GM03348 (cell line): ENCODE measurements at places on chromosomes 5 and 9.
A peak's percentile ranks its signal among the peaks of the same experiment; 100 is the strongest.

DNA sequence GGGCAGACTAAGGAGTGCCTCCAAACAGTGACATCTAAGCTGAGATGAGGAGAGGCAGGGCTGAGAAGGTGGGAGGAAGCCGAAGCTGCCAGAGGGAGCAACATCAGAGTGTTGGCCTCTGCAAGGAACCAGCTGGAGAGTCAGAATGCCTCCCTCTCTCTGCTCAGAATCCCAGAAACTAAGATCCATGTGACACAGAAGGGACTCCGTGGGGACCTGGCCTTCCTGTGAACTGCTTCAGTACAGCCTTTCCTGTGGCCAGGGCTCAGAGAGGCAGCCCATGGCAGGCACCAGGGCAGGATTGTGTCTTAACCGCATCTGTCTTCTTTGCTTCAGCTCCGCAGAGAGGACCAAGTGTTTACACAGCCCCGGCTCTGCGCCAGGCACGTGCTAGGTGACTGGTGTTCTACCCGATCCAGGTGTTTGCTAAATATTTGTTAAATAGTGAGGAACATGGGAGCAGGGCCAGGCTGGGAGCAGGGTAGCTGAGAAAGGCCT lies 33.5 kb downstream of the KCNMB1 start:
- DNase-seq, result no peak

DNA sequence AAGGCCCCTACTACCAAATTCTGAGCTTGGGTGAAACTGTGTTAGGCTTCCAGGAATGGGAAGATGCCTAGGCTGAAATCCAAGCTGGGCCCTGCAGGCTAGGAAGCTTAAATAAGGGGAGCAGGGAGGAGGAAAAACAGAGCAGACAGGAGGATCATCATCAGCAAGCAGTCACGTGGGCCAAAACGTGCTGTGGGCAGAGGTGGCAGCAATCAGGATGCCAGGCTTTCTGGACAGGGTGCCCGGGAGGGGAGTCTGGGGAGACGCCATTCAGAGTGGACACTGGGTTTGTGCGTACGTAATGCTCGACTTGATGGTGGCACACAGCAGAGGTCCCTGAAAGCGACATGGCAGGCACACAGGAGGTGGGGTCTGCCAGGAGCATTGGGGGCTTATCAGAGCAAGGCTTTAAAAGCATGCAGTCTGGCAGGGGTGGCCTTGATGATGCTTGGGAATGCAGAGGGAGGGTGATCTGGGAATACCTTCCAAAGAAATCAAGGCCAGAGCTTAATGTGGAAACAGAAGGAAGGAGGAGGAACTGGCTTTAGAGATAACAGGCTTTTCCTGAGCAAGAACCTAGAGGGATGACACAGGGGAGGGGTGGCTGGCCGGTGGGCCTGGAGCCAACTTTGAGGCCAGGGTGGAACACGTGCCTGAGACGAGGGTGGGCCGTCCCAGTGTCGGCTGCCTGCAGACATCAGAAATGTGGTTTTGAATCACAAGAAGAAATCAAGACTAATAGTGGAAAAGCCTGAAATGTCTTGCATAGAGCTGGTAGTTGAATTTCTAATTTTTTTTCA lies 212.5 kb downstream of the GADD45G start:
- DNase-seq, result no peak

DNA sequence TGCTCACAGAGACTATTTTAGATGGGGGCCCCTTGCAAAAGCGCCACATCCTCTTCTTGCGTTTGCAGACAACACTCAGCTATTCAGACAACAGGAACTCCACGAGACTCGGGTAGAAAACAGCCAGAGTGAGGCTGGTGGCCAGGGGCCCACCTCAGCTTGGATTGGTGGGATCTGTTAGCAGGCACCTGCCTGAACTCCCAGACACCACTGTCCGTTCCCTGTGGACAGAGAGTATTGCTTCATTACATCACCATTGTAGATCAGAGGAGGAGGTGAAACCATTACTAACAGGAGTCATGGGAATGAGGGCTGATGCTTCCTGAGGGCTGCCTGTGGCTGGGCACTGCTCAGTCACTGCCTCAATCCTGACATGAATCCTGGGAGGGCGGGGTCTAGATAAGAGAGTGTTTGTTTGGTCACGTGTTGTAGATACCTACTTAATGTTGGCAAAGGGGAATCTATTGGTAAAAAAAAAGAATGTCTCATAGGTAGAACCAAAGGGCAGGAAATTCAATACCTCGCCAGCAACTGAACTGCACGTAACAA lies 4.4 kb upstream of the RAPGEF1 start:
- DNase-seq, result no peak

GRCh38 chr5:150506571-150507473 lies 1.1 kb upstream of the NDST1 start:
- DNase-seq, result no peak

DNA sequence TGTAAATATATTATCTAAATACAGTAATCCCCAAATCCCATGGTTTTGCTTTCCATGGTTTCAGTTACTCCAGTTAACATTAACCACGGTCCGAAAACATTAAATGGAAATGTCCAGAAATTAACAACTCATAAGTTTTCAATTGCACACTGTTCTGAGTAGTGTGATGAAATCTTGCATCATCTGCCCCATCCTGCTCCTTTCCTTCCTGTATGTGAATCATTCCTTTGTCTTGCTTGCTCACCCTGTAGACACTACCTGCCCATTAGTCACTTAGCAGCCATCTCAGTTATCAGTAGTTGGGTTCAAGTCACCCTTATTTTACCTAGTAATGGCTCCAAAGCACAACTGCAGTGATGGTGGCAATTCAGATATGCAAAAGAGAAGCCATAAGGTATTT lies 1568.5 kb upstream of the WWC1 start:
- no peak for DNase-seq

DNA sequence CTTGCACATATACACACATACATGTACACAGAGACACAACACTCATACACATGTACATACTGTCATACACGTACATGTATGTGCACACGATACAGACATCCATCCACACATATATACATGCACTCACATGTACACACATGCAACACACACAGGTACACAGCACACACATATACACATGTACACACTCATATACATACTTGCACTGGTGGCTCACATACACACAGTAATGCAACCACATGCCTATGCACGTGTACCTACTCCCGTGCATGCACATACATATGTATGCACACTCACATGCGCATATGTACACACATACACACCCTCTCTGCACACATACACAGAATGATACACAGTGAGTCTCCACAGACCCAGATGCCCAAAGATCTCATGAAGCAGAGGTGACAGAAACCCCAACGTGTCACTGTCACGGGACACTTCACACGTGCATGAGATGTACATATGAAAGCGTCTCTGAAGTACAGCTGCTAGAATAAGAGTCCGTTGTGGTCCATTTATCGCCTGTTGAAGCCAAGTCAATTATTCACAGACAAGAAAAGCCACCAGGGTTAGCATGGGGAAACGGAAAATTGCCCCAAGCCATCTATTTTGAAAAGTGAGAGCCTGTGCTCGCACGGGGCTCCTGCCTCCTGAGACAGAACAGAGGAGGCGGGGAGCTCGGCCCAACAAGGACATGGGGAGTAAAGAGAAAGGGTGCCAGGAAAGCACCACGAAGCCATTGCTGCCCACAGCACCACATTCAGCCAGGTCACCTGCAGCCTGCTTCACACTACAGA lies 24.9 kb downstream of the LPCAT1 start:
- DNase-seq, result no peak

- DNase-seq, result peak; percentile 80
Measured at GRCh38 chr5:99032234-99033013, 103.6 kb upstream of the CHD1 start.

- DNase-seq, result no peak
Measured at GRCh38 chr5:11334404-11334803, 569.8 kb downstream of the CTNND2 start.

DNA sequence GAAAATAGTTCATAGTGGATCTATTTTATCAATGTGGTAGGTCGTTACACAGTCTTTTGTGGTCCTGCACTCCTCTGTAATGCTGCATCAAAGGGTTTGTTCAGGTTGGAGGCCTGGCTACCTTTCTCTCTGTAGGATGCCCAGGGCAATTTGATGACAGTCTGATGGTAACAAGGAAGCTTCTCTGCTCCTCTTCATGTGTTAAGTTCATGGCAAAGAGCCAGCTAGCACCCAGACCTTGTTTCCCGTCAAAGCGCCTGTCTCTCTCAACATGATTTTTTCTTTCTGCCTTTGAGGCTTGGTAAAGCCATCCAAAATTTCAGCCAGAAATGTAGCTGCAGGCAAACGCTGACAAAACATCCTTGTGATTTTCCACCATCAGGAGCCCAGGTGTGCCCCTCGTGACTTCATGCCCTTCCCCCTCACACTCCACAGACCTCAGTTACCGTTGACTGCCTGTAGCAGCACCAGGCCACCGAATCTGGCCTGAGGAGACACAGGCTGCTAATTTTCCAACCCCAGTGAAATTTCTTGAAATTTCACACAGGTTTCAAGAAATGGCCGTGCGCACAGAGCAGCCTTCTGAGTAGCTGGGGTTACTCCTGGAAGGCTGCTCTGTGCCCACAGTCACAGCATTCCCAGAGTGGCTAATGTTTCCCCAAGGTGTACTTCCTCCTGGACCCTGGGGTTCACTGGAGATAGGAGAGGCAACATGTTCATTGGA lies 292.7 kb downstream of the CWC27 start:
- no peak for DNase-seq

DNA sequence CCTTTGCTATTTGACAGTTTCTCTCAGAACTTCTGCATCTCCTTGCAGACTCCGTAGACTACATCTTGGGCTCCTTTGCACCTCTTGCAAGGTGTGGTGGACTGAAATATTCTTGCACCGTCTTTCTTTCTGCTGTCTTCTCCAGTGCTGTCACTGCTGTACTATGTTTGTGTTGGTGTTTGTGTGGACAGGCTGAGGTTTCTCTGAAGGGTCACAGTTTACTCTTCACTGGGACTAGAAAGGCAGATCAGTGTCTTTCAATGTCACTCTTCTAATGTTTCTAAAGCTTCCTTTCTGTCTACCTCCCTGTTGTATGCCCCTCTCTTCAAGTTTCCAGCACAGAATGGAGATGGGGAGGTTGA lies 410.0 kb upstream of the CD180 start:
- DNase-seq, result no peak

DNA sequence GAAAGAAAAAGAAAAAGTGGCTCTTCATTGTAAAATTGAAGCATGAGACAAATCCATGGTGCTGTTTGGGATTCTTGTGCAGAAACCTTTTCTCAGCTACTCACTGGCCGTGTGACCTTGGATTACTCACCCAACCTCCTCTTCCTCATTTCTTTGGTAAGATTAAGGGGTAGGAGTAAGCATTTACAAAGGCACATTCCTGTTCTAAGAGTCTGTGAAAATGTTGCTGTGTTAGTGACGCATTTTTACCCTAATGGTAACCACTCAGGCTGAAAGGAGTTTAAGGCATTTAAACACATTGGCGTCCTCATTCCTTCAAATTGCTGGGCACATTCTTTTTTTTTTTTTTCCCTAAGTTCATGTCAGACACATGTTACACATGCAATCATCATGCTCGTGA lies 4.3 kb downstream of the RAI14 start:
- peak; percentile 73 for DNase-seq

- DNase-seq, result peak; percentile 31
Measured at GRCh38 chr9:88889386-88889785, 101.9 kb upstream of the S1PR3 start.

GRCh38 chr5:40436535-40437237 lies 243.0 kb upstream of the PTGER4 start:
- DNase-seq, result no peak

DNA sequence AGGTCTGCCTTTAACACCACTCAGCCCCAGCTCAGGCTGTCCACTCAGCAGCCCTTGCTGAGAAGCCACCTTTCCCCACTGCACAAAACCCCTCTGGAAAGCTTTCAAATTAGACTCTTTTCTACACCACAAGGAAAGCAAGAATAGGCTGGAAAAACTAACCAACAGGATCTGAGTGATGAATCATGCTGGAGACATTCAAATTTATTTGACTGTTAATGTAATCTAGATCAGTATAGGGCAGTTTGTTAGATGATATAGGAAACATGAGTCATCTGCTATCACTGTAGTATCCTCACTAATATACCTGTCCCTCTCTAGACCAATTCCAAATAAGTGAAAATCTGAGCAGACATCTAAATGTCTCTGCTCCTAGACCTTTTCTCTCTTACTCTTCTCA lies 127.8 kb upstream of the PAM start:
- DNase-seq, result peak; percentile 36

DNA sequence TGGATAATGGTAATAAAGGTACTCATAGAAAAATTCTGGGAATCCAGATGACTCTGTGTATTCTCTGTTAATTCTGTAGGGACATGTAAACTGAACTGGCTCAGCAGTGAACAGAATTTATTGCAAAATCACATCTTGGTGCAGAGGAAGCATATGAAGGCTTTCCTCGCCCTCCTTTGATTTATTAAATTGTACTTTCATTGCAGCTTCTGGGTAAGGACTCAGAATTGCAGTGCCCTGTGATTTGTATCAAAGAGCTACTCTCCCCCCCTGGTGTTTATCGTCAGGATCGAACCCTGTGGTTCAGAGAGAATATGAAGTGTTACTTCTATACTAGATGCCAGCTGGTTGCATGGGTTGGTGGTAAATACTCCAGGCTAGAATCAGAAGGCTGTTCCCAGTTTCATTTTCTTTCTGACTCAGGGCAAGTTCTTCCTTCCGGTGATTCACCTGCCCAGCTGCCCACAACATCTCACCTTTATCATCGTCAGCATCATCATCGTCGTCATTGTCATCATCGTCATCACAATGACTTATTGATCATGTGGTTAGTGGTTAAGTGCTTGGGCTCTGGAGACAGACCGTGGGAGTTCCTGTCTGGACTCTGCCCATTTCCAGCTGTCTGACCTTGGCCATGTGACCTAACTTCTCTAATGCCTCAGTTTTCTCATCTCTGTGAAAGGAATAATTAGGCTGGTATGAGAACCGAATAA lies 238.8 kb downstream of the ARHGAP26 start:
- DNase-seq, result peak; percentile 57

GRCh38 chr5:108515517-108516105 lies 133.7 kb upstream of the FBXL17 start:
- DNase-seq, result peak; percentile 9

GRCh38 chr5:362978-363765 lies 41.7 kb downstream of the AHRR start:
- DNase-seq, result no peak

GRCh38 chr5:60285910-60286309 lies 392.4 kb upstream of the PDE4D start:
- no peak for DNase-seq

DNA sequence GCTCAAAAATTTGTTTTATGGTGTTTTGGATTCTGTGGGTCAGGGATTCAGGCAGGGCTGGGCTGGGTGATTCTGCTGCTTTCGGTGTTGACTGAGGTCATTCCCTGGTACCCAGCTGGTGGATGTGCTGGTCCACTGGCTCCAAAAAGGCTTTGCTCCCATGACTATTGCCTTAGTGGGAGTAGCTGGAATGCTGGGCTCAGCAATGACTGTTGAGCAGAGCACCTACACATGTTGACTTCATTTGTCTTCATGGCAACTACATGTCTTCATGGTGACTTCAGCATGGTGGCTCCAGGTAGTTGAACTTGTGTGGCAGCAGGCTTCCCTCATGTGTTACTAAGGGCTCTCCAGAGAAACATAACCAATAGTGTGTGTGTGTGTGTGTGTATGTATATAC lies 297.2 kb downstream of the DOCK8 start:
- no peak for DNase-seq

GRCh38 chr9:124349675-124350493 lies 65.4 kb downstream of the PSMB7 start:
- no peak for DNase-seq
